ENCODE measurements at places on chromosomes 4 and X. TPM values are rescaled to one million over a fixed set of nuclear protein-coding genes. Genes with fewer than 3 reads are reported as not detected.

SLC25A5 gene
- polyA plus RNA-seq = 158 TPM

ZNF185 gene
- 3.8 TPM for polyA plus RNA-seq

NSG1 gene
- 921 TPM for polyA plus RNA-seq

TLR3 gene
- not detected for polyA plus RNA-seq

SPARCL1 gene
- not detected for polyA plus RNA-seq

All from neural cell (in vitro differentiated cells).